ENCODE measurements at places on chromosomes 6 and 20. TPM values are rescaled to one million over a fixed set of nuclear protein-coding genes. Genes with fewer than 3 reads are reported as not detected.

GRCh38 chr6:48535582-48536009 lies 424.6 kb upstream of the PTCHD4 start:
- DNase-seq = no peak

- no peak for DNase-seq
These were observed 40.9 kb upstream of the GCM1 start for GRCh38 chr6:53189554-53189953.

DNA sequence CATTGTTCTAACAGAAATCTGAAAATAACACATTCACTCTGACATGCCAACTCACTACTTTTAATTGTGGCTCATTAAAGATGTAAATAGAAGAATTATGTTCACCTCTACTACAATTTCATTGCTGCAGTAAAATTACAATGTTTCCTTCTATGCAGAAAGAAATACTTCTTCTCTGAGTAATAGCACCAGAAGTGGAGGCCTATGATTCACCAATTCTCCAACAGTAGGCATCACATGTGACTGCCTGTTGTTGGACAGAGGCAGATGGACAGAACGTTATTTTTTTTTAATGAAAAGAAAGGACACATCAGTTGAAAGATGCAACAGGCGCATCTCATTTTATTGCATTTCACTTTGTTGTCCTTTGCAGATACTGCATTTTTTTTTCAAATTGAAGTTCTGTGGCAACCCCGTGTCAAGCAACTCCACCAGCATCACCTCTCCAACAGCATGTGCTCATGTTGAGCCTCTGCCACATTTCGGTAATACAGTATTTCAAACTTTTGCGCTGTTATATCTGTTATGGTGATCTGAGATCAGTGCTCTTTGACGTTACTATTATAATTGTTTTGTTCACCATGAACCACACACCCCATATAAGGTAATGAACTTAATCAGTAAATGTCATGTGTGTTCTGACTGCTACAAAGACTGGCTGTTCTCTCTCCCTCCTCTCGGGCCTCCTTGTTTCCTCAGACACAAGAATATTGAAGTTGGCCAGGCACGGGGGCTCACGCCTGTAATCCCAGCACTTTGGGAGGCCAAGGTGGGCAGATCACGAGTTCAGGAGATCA lies 121.4 kb downstream of the ATXN1 start:
- no peak for DNase-seq

DNA sequence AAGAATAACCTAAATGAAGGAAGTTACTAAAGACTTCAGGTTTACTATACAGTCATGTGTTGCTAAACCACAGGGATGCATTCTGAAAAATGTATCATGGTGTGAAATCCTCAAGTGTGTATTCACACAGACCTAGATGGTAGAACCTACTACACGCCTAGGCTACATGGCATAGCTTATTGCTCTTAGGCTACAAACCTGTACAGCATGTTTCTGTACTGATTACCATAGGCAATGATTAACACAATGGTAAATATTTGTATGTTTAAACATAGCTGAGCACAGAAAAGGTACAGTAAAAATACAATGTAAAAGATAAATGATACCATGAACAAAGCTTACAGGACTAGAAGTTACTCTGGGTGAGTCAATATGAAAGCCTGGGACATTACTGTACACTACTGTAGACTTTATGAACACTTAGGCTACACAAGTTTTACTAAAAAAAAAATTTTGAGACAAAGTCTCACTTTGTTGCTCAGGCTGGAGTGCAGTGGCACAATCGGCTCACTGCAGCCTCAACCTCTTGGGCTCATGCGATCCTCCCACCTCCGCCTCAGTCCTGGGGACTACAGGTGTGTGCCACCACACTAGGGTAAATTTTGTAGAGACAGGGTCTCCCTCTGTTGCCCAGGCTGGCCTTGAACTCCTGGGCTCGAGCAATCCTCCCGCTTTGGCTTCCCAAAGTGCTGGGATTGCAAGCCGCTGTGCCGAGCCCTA lies 36.0 kb downstream of the ADNP start:
- DNase-seq = no peak

The CTCFL gene
- 0.90 TPM for total RNA-seq

DNA sequence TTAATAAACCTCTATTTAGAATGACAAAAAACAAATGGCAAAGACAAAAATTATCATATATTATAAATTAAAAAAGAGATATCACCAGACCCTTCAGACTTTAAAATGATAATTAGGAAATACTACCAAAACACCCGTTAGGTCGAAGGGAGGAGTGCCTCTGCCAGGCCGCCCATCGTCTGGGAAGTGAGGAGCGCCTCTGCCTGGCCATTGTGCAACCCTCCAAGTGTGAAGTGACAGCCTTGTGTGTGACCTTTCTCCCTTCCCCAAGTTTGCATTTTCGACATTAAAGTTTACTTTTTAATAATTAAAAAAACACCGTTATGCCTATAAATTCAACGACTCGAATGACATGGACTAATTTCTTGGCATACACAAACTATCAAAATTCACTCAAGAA lies 64.5 kb upstream of the TASP1 start:
- DNase-seq = peak; percentile 36

- no peak for DNase-seq
These were observed 18.2 kb downstream of the FOXF2 start for GRCh38 chr6:1407499-1407990.

The NRSN1 gene
- not detected for total RNA-seq

The SS18L1 gene
- total RNA-seq = 22.2 TPM

The SLC22A3 gene
- 2.8 TPM for total RNA-seq

The POLR3F gene
- total RNA-seq = 17.6 TPM

DNA sequence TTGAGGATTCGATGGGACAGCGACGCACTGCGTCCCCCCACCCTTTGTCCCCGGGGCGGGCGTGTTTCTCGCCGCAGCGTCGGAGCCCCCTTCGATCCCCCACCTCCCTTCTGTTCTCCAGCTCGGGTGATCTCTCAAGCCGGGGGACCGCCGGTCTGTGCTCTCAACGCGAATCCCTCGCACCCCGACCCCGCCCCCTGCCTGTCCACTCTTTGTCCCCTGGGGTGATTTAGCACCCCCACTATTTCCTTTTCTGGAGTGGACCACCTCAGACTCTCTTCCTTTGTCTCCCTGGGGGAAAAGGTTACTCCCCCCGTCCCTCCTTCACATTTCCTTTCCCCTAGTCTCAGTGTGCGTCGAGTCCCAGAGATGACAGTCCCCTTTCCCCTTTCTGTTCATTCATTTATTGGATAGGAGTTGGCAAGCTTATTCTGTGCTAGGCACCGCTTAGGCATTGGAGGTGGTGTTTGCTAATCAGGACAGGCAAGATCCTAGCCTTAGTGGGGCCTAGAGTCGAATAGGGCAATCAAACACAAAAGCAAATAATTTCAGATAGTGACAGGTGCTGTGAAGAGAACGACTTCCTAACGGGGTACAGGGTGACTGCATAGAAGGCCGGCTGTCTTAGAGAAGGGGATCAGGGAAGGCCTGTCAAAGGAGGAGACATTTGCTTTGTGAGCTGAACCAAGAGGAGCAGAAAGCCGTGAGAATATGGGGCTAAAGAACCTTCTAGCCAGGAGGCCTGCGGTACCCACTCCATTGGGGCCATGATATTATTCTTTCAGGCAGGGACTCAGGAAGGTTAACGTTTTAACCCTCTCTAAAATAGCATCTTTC lies 741 bp downstream of the PTPN1 start:
- no peak for DNase-seq

DNA sequence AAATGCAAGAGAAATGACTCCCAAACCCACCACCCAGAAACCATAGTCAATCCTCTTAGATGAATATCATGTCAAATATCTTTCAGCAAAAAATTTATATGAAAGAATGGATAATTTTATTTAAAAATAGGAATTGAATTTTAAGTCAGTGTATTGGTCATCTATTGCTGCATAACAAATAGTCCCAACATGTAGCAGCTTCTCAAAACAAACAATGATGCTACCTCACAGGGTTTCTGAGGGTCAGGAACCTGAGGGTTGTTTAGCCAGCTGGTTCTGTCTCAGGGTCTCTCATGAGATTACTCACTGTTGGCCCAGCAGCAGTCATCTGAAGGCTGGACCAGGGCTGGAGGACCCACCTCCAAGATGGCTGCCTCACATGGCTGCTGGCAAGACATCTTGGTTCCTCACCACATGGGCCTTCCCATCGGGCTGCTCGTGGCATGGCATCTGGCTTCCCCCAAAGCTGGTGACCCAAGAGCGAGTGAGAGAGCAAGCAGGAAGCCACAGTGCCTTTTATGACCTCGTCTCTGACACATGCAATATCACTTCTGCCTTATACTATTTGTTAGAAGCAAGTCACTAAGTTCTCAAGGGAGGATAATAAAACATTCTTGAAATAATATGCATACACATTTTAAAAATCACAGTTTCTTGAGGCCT lies 36.3 kb downstream of the BANF2 start:
- DNase-seq = no peak

GRCh38 chr6:134372603-134373281 lies 54.8 kb upstream of the SGK1 start:
- DNase-seq = no peak

GRCh38 chr6:52352239-52353018 lies 9.5 kb upstream of the PAQR8 start:
- no peak for DNase-seq

- DNase-seq = peak; percentile 43
These were observed 927 bp downstream of the IL20RA start for GRCh38 chr6:137043710-137044365.

GRCh38 chr6:81293896-81294295 lies 458.6 kb downstream of the TENT5A start:
- DNase-seq = no peak

GRCh38 chr6:70797625-70798024 lies 129.9 kb downstream of the SMAP1 start:
- DNase-seq = no peak

DNA sequence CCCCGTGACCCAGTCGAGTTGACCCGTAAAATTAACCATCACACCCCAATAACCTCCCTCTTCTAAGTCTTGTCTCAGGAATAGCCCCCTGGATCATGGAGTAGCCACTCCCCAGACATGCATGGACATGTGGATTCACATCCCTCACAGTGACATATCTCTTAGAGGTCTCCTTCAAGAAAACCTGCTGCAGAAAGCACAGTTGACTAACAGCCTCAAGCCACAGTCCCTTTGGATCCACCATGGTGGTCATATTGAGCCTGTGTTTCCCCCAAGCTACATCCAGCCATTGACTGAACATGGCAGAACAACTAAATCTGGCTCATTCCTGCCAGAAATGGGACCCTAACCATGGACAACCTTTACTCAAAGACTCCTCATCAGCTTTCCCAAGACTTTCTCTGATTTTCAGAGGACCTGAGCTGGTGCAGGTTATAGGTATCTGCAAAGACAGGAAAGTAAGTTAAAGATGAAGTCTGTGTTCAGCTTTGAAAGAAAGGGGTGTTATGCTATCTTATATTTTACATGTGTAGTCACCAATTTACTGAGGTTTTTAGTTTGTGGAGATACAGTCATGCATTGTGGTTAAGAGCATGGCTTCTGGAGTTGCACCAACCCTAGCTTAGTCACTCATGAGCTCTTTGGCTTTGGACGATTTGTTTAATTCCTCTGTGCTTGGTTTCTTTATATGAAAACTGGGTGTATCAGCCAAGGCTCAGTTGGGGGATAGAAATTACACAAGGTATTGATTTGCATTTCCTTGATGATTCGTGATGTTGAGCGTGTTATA lies 219.1 kb downstream of the MYLK4 start:
- DNase-seq = no peak

The PRND gene
- not detected for total RNA-seq

DNA sequence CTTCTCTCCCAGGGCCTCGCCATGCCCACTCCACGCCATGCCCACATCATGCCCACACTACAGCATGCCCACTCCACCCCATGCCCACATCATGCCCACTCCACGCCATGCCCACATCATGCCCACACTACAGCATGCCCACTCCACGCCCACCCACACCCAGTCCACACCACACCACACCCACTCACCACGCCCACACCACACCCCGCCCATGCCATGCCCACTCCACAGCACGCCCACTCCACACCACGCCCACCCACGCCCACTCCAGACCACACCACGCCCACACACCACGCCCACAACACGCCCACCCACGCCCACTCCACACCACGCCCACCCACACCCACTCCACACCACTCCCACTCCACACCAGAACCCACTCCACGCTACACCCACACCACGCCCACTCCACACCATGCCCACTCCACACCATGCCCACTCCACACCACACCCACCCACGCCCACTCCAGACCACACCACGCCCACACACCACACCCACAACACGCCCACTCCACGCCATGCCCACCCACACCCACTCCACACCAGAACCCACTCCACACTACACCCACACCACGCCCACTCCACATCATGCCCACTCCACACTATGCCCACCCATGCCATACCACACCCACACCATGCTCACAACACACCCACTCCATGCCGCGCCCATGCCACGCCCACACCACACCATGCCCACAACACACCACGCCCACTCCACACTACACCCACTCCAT lies 88.6 kb downstream of the ERMARD start:
- peak; percentile 12 for DNase-seq

DNA sequence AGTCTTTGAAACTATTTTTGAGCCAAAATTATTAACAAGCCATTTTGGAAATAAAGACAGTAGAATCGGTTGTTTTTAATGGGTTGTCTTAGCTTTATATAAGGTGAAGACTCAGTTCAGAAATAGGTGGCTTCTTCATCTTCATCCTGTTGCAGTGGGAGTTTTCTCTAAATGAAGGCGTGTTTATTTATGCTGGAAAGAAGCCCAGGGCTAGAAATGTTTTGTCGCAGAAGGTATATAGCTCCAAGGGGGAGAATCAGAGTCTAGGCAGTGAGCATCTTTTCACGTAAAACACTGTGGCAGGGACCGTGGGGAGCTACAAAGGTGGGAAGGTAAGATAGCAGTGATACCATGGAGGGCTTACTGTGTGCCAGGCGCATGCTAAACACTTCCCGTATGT lies 34.3 kb downstream of the FARS2 start:
- no peak for DNase-seq

- peak; percentile 90 for DNase-seq
These were observed 185 bp upstream of the TNFRSF6B start for GRCh38 chr20:63696306-63696627.

- peak; percentile 6 for DNase-seq
These were observed 281.7 kb downstream of the CDC5L start for GRCh38 chr6:44668976-44669934.

GRCh38 chr6:166566026-166567011 lies 20.2 kb downstream of the RAMACL start:
- DNase-seq = no peak

DNA sequence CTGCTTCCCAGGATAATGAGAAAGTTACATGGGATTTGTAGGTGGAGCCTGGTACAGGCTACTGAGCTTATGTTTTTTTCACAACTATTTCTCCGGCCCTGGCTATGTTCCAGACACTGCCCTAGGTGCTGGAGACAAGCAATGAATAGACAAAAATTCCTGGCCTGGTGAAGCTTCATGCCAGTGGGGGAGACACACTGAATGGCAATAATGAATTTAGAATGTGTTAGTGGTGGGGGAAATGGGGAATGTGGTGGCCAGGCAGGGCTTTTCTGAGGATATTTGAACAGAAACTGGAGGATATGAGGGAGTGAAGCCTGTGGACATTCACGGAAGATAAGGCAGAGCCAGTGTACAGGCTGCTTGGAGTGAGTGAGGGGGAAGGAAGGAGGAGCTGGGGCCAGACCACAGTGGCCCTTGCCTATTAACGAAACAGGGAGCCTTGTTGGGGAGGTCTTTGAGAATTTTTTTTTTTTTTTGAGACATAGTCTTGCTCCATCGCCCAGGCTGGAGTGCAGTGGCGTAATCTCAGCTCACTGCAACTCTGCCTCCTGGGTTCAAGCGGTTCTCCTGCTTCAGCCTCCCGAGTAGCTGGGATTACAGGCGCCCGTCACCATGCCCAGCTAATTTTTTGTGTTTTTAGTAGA lies 6.6 kb downstream of the FOXS1 start:
- no peak for DNase-seq

The ZNF165 gene
- 5.8 TPM for total RNA-seq

Data from H9 (cell line).